GM23248 (cell line): ENCODE measurements at places on chromosomes 2 and 18.

GRCh38 chr2:197309691-197310231, 819 bp downstream of the ANKRD44 start:
- peak; percentile 33 for DNase-seq

- DNase-seq = no peak
These were observed 10.2 kb downstream of the MSTN start for GRCh38 chr2:190052307-190052706.

DNA sequence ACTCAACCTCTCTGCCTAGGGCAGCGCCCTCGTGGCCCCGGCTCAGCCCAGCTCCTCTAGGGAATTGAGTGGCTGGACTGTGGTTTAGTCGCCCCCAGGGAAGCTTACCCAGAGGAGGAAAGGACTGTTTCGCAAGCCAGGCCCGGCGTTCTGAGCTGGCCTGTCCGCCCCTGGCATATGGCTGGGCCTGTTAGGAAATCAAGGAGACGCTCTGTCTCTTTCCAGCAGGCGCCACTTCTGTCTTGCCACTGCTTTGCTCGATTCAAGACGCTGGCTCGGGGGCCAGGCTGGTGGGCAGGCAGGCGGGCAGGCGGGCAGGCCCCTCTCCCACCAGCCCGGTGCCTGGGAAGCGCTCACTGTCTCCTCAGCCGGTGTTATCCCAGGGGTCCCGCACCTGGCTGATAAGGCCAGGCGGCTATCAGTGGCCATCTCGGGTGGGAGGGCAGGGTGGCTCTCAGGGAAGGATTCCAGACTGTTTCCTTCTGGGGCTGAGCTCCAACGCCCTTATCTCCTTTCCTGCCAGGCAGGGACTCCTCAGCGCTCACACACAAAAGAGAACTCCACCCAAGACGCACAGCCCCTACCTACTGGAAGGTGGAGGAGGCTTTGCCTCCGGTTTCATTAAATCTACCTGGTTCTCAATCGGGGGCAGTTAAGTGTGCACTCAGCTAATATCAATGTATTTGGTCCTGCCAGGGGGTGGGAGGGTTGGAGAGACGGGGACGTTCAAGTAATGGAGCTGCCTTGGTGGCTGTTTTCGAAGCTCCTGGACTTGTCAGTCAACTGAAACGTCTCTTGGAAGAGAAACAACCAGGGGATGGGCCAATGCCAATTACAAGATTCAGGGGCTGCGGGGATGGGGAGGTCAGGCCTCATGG, 109.1 kb downstream of the SMAD7 start:
- DNase-seq = peak; percentile 77

DNA sequence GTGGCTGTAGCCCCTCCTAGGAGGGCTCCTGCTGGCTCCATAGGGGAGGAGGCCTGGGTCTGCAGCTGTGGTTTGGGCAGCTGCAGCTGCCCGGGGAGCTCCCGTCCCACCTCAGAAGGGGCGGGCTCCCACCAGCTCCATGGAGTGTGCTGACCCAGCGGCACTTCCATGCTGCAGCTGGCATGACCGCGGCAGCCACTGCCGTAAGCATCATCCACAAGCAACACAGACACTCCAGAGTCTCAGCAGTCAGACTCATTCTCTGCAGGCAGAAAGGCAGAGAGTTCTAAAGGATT, 660.1 kb upstream of the RAB6C start:
- no peak for DNase-seq

DNA sequence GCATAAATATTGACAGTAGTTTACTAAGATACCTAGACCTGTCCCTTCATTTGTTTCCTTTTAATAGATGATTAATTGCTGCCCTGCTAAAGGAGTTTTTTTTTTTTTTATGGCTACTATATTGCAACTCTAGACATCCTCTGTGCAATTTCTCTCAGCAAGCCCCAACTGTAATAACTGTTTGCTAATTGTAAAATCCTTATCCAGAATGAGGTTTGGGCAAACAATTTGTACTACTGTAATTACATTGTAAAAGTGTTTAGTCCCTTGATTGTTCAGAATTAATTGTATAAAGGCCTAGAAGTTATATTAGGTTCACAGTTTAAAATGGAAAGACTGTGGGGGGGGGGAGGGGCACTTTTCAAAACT, 3.7 kb upstream of the MEIS1 start:
- DNase-seq = no peak

GRCh38 chr18:30160124-30160523, 882.4 kb downstream of the DSC3 start:
- no peak for DNase-seq

DNA sequence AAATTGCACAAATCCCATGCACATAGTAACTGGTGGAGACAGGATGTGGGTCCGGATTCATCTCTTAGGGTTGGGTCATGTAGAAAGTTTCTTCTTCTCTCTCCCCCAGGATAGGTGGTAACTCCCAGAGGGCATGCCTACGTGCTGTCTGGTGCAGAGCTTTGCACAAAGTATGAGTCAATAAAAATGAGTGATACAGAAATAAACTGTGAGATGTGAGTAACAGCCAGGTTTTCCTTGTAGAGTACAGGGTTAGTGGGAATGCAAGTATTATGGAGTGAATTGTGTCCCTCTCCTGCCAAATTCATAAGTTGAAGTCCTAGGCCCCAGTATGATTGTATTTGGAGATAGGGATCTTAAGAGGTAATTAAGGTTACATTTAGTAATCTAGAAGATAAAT, 289.4 kb downstream of the ALK start:
- peak; percentile 65 for DNase-seq

GRCh38 chr2:135202751-135203150, 150.7 kb downstream of the RAB3GAP1 start:
- DNase-seq = no peak

DNA sequence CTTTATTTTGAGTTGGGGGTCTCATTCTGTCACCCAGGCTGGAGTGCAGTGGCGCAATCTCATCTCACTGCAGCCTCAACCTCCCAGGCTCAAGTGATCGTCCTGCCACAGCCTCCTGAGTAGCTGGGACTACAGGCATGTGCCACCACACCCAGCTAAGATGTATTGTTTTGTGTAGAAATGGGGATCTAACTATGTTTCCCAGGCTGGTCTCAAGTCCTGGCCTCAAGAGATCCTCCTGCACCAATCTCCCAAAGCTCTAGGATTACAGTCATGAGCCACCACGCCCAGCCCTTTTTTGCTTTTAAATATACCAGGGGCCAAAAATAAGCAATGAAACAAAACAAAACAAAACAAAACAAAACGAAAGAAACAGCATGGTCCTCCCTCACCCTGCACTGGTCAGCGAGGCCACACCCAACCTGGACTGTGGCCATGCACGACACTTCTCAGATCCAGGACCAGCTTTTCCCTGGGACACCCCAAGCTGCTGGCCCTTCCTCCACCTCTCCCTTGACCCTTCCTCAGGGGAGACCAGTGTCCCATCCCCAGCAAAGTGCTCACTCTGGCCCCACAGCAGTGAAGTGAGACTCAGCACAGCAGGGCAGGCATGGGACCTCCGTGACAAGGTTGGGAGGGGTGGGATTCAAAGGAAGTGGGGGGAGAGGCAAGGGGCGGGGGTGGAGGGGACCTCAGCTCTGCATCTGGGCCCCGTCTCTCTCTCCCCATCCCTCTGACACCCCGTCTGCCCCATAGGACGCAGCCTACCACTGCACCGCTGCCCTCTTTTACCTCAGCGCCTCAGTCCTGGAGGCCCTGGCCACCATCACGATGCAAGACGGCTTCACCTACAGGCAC, 23.5 kb downstream of the MAL start:
- no peak for DNase-seq
